ENCODE measurements at places on chromosomes 3 and 15.

- DNase-seq = no peak
Measured at GRCh38 chr15:38217191-38217595, 35.4 kb upstream of the SPRED1 start.

- no peak for DNase-seq
Measured at GRCh38 chr3:100260081-100260684, 609 bp upstream of the TBC1D23 start.

DNA sequence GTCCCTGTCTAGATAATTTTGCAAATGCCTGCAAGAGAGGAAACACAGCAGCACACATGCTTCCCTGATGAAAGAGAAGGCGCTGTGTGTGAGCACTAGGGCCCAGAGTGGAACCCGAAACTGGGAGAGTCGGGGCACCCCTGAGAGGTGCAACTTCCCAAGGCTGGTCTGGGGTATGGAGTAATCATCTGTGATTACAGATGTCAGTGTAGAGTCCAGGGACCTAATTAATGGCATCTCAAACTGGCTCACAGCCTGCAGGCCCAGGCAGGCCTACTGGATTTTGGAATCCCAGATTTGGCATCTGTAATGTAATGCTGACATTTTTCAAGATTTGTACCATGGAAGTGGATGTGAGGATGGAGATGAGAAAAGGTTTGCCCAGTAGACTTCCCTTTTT is 29.4 kb downstream of the PGPEP1L start:
- no peak for DNase-seq

GRCh38 chr15:41336549-41336948 is 3.9 kb downstream of the NUSAP1 start:
- no peak for DNase-seq

DNA sequence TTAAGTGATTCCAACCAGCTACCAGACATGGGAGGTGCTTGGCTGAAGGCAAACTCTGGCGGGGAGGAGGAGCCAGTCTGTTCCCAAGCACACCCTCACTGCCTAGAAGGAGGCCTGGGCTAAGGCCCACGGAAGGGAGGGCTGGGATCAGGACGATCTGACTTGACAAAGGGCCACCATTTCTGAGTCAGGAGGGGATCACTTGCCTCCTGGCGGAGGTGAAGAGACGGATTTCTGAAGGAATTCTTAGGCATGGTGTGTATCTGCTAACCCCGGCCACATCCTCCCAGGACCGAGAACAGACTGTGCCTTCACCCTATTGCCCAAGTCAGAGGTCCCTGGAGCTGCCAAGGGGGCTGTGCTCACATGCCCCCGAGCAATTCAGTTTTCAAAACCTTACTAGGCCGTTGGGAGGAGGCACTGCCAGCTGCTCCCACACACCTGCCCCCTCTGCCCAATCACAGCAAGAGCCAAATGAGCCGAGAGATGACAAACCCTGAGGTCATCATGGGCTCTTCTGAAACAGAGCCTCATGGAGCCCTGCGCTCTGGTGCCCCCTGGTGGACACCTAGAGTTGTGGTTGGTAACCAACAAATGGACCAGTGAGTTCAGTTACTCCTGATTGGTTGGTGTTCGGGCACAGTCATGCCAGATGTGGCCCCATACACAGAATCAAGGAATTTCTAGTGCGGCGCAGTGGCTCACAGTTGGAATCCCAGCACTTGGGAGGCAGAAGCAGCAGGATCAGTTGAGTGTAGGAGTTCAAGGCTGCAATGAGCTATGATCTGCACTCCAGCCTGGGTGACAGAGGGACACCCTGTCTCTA is 6.5 kb upstream of the TNK2 start:
- DNase-seq = no peak

- DNase-seq = no peak
Measured at GRCh38 chr3:128424508-128425069, 42.1 kb downstream of the DNAJB8 start.

- no peak for DNase-seq
Measured at GRCh38 chr3:127787571-127788365, 34.5 kb downstream of the MGLL start.

Measured in NCI-H526 treated with DMSO at 0.1 percent for 48 hours (cell line).